ENCODE measurements at places on chromosomes 5 and 9.

DNA sequence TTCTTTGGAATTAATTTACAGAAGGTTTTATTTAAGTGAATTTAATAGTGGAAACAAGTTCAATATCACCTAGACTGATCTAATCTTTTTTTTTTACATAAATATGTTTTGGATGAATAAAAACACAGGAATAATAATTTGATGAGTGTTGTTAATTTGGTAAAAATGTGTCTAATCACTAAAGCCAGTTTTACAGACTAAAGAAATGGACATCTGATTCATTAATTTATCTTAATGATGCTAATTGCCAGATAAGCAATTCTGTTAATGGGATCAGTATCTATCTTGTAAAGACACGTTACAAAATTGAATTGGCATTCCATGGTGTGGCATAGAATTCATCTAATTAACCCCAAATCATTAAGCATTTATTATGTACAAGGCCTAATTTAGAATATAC lies 743.3 kb upstream of the CDH6 start:
- no peak for DNase-seq

GRCh38 chr5:162187371-162187770 lies 119.8 kb downstream of the GABRG2 start:
- DNase-seq = no peak

DNA sequence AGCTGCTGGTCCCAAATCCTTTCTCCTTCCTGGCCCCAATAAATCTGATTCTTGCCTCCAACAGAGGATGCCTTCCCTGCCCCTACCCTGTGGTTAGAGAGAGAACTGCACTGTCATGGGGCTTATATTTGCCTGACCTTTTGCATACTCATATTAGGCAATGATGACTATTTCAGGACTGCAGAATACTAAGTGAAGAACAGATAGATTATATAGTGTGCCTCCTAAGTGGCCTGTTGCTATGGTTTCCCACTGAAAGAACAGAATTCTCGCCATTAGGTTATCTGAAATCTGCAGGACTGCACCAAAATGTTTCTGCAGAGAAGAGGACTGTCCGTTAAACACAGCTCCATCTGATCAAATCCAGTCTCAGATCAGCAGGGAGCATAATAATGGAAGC lies 87.3 kb upstream of the CCNG1 start:
- DNase-seq = no peak

DNA sequence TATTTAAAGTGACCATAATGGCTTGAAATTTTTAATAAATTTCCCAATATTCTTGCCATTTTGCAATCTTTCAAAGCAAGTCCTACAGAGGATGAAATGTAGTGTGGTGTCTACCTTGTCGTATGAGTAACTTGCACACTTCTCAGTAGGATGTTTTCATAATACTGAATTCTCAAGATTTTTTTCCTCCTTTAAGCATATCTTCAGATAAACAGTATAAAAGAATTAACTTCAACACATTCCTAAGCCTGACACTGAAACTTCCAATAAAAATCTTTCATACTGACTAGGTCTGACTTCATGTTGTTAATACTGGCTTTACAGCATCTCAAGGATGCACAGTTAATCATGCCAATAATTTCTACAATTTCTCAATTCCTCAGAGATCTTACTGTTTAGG lies 62.0 kb downstream of the DROSHA start:
- no peak for DNase-seq

DNA sequence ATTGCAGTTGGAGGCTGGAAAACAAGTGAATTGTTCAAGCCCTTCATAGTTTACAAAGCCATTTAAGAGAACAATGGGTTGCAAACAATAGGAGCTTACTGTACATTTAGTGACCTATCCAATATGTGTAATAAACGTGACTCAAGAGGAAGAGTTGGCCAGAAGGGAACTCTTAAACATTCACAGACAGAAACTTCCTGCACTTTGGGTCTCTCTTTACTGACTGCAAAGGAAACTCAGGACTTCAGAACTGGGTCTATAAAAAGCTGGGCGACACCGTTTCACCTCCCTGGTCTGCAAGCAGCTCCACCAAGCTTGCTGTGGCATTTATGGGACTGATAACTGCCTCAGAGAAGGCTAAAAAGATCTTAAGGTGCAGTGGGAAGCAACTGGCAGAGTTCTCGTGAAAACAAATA lies 48.7 kb upstream of the SPATA31D4 start:
- no peak for DNase-seq

- peak; percentile 98 for DNase-seq
Measured at GRCh38 chr5:149551227-149552037, at the start of gene CSNK1A1. Gene CSNK1A1, minus strand, starts transcription at chr5:149551439. Its CDS starts 475 bp downstream, at chr5:149550964.

- no peak for DNase-seq
Measured at GRCh38 chr5:10243660-10244240, 5.9 kb downstream of the ATPSCKMT start.

GRCh38 chr9:36924071-36924470 lies 110.0 kb downstream of the PAX5 start:
- no peak for DNase-seq

- DNase-seq = no peak
Measured at GRCh38 chr5:91187032-91187431, 196.1 kb downstream of the ARRDC3 start.

DNA sequence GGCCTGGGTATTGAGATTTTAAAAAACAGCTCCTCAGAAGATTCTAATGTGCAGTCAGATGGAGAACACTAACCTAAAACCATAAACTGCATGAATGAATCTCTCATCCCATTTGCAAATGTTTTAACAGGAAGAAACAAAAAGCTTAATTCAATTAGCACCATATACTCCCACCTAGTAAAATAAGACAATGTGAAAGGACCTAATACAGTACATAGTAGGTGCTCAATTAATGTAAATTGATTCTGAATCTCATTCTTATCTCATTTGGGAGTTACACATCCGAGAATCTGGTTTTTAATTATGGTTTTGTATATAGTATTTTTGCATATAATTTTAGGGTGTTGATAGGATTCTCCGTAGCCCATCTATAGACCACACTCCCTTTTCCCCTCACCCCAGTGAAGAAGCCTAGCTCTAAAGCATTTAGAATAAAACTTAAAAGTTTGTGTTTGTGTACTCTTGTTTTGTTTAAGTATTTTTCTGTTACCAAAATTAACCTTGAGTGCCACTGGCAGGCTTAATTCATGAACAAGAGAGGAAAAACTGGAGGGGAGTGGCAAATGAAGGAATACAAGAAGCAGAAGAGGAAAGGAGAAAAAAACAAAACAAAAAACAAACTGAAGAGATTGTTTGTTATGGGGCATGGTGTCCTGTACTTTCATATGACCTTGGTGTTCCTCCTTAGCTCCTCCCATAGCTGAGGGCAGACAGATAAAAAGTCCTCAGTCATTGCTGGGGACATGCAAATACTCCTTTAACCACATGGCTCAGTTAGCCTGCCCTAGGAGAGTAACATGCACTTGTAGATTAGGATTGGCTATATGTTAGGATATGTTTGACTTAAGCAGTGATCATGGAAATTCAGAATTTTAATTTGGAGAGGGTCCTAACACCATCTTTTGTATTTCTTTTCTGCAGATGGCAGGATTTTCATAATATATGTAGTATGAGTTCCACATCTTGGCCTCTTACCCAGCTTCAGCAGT lies 1.2 kb downstream of the RNF14 start:
- DNase-seq = no peak
